Globus pallidus (tissue), 1 donor: ENCODE measurements at places on chromosomes 5 and 9.

DNA sequence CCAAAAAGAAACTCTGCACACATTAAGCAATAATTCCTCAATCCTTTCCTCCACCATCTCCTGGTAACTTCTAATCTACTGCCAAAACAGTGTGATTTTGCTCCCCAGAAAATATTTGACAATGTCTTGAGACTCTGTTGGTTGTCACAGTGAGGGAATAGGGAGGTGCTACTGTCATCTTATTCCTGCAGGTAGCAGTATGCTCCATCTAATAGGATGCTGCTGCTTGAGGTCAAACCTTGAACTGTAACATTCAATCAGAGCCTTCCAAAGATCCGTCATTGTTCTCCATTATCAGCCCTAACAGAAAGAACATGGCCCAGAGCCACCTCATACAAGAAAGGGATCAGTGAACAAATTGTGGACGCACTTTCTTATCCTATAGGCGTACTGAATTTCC lies 514.7 kb upstream of the GRIN3A start:
- no peak for DNase-seq

DNA sequence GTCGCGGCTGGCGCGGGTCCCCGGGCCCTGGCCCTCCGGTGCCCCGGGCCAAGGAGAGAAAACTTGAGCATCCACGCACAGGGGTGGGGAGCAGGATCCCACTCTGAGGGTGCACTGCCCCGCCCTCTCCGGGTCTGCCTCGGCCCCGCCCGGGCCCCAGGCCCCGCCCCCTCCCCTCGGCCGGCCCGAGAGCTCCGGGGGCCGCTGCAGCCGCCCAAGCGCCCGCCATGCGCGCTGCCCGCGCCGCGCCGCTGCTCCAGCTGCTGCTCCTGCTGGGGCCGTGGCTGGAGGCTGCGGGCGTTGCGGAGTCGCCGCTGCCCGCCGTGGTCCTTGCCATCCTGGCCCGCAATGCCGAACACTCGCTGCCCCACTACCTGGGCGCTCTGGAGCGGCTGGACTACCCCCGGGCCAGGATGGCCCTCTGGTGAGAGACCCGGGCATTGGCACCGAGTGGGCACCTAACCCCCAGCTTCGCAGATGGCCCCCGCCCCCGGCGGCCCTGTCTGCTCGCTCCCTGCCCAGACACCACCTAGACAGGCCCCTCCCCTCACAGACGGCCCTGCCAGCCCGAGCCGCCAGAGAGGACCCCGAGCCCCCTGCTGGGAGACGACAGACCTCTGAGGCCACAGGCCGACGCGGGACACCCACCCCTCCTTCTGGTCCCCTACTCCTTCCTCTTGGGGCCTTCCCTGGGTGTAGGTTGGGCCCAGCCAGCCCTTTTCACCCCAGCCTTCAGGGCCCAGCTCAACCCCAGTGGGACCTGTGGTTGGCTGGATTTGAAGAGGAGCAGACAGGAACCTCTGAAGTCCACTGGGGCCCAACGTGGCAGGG lies at the start of gene CERCAM:
CERCAM (plus strand) TSS at position 207 of the 831 bp plus-strand sequence; CDS start at position 228, 21 bp downstream.
- DNase-seq, result peak; percentile 66

GRCh38 chr5:61416010-61416409 lies 84.0 kb downstream of the ZSWIM6 start:
- no peak for DNase-seq

DNA sequence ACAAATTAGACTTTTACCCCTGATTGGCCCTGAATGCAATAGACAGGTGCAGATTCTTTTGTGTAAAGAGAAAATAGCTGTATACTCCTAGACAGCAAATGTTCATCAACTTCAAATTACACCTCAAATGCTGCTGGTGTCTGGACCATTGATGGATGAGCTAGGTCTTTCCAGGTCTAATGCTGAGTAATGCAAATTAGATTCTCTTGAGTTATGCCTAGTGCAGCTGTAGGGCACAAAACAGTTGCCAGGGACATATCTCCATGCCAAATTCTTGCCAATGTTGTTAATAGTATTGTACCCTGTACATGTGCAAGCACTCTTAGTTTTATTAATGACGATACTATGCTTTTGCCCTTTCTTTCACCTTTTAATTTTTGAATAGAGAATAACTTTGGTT lies 72.3 kb upstream of the CNTLN start:
- DNase-seq, result no peak

DNA sequence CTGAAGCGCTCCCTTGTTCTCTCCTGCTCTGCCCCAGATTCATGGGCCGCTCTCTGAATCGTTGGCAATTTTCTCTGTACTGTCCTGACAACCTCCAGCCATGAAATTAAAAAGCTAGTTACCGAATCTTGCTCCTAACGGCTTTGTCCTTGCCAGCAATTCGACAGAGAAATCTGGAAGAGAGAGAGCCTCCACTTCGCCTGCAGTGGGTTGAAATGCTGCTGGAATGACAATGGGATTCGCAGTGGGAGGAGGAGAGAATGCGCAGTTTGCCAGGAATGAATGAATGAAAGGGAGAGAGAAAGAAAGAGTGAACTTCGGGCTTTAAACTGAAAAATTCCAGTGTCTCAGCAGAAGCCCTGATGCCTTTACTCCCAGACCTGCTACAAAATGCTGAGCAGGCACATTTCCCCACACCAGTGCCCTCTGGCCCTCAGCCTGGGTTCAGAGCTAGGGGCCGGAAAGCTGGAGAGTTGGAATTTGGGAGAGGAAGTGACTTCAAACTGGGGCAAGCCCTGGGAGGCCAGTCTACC lies 11.5 kb upstream of the BOD1 start:
- peak; percentile 87 for DNase-seq

DNA sequence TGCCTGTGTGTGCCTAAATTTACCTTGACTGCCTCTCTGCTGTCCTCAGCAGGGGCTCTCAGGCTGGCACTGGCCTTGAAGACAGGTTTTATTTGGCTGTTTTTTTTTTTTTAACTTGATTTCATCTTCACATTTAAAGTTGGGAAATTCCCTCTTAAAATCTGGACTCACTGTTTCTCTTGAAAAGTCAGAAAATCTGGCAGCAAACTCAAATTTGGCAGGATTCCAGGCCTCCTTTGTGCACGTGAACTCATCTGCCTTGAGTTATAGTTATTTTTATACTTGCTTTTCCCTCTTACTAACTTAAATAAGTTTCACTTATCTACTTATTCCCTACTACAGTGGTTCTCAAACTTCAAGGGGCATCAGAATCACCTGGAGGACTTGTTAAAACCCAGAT lies 118.4 kb upstream of the MAP3K1 start:
- DNase-seq, result no peak

DNA sequence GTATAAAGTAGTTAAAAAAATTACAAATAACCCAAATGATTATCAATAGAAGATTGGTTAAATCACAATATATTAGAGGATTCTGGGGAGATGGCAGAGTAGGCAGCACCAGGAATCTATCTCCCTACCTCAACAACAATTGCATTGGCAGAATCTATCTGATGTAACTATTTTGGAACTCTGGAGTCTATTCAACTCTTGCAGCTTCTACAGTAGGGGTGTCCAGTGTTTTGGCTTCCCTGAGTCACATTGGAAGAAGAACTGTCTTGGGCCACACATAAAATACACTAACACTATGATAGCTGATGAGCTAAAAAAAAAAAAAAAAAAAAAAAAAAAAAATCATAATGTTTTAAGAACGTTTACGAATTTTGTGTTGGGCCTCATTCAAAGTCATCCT lies 29.2 kb upstream of the ECM2 start:
- DNase-seq, result no peak

- DNase-seq, result no peak
These were observed 2111.3 kb downstream of the MAT2B start for GRCh38 chr5:165616490-165617405.

GRCh38 chr9:126626127-126626925 lies 12.6 kb downstream of the LMX1B start:
- no peak for DNase-seq

DNA sequence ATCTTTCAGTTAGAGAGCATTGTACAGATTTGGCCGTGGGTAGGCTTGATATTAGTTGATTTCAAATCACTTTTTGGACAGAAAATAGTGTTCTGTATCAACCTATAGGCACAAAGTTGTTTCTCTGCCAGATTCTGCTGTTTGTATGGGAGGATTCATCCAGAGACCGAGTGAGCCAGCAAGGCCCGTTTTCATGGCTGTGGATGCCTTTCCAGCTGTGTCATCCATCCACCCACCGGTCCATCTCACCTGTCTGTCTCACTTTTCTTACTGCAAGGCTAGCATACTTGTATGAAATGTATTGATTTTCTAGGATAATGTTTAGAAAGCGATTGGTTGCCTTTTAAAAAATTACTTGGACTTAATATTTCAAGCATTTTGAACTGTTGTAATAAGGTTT lies 34.4 kb downstream of the ICE1 start:
- no peak for DNase-seq

DNA sequence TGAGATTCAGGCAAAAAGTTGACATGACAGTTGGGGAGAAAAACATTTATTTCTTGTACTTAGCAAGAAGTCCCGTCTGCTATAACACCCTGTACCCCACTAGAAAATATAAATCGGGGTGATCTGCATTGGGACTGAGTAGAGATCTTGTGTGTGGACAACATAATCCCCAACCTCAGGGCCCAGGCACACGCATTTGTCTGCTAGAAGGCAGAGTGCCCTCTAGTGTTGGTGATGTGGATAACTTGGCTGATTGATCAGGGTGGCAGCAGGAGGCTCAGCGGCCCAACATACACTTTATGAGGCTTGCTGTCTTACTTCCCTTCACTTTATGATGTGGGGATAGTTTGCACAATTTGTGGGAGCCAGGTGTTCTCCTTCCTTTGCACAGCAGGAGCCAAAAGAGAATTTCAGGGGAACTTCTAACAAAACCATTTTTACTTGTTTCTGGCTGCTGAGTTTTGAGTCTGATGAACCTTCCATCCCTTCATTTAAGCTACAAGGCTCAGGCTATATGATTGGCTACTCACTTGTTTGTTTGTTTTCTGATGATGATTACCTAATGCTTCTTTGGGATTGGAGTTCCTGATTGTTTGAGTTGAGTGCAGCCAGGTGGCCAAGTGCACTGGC lies 263.2 kb downstream of the DMAC1 start:
- peak; percentile 48 for DNase-seq

- peak; percentile 73 for DNase-seq
These were observed 635.4 kb downstream of the NR2F1-AS1 start for GRCh38 chr5:92945605-92946097.

GRCh38 chr9:110728058-110728457 lies 59.5 kb downstream of the MUSK start:
- DNase-seq, result peak; percentile 35
